ENCODE measurements at places on chromosomes 5 and 9.
A peak's percentile ranks its signal among the peaks of the same experiment; 100 is the strongest.

- DNase-seq, result peak; percentile 54
Observed at GRCh38 chr5:119287547-119288111, 68.2 kb upstream of the TNFAIP8 start.

- no peak for DNase-seq
Observed at GRCh38 chr9:24118190-24118589, 292.1 kb upstream of the ELAVL2 start.

GRCh38 chr5:39846144-39846543, 421.4 kb upstream of the DAB2 start:
- DNase-seq, result no peak

GRCh38 chr5:157175071-157175612, 5.5 kb upstream of the ITK start:
- peak; percentile 22 for DNase-seq

GRCh38 chr9:135490980-135491464, 9.5 kb upstream of the MRPS2 start:
- no peak for DNase-seq

- DNase-seq, result no peak
Observed at GRCh38 chr9:69945671-69946141, 97.9 kb upstream of the MAMDC2 start.

DNA sequence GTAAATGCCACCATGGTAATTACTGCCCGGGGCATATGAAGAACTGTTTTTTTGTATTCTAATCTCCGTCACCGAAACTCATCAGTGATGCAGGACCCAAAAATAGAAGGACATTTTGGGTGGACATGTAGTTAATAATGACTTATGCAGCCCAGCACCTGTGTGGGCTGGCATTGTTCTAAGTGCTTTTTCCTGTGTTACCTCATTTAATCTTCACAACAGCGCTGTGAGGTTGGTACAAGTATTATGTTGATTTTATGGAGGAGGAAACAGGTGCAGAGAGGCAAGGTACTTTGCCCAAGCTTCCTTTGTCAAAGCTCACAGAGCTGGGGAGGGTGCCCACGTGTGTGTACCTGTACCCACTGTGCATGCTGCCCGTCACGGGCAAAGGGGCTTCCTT, 58.4 kb downstream of the DAPK1 start:
- no peak for DNase-seq
